ENCODE measurements at places on chromosomes 11 and 22.

DNA sequence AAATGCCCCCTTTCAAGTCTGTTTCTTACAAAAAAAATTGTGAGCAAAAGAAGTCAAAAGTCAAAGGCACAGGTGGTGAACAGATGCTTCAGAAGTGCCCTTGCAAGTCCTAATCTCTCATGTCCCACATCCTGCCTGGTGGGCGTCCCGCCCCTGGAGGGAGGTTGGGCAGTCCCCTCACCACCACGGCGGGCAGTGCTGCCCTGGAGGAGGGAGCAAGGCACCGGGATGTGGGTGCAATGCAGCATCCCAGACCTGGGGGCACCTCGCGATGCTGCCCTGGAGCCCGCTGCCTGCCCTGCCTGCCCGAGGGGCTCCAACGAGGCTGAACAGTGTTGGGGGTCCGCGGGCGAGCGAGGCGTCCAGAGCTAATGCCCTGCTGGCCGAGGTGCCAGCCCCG is 15.9 kb downstream of the MRGPRG start:
- no peak for DNase-seq

DNA sequence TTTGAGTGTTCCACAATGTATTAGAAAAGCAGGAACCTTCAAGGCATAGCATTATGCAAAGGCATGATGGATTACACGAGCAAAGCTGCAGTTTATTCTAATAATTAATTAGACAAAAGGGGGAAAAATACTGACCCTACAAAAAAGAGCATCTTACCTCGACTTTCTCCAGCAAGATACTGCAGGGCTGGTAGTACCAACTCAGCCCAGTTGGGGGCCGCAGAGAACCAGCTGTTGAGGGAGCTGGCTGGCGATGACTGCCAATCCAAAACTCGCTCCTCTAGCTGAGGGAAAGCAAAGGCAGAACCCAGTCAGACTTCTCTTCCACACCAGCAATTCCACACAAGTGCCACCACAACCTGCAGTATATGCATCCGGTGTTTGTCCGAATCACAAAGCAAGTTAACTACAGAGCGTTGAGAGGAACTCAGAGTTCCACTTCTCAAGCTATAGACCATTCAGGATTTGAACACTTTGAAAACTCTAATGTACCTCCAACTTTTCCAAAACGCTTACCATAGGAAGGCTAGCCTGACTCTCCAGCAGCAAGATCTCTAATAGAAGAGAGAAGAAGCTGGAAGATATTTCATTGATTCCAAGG is 13.7 kb downstream of the NFRKB start:
- peak; percentile 36 for DNase-seq

DNA sequence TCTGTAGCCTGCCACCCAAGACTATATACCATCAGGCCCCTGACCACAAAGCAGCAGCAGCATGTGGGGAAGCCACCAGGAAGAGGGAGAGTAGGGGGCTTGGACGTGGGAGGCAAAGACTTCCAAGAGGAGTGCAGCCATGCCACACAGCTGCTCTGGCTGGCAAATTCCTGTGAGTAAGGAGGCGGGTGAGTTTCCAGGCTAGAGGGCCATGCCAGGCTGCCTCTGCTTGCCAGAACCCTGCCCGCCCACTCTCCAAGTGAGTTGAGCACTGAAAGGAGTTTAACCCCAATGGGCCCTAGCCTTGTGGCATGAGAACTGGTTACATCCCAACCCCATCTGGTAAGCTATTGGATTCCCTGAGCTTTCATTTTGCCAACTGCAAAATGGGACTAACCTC is 4.7 kb upstream of the DGAT2 start:
- no peak for DNase-seq

DNA sequence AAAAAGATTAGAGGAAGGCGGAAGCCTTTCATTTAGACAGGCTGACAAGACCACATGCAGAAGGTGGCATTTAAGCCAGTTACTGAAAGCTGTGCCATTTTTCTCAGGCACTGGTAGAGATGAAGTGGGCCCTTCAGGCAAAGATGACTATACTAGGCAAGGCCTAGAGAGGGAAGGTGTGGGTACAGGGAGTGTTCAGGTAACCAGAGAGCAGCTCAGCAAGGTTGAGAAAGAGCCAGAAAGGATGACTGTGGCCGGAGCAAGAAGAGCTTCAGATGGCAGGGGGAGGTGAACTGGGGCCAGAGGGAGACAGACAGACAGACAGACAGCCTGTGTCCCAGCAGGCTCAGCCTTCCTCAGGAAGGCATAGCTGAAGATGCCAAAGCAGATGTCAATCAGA is 88.1 kb upstream of the NARS2 start:
- no peak for DNase-seq

DNA sequence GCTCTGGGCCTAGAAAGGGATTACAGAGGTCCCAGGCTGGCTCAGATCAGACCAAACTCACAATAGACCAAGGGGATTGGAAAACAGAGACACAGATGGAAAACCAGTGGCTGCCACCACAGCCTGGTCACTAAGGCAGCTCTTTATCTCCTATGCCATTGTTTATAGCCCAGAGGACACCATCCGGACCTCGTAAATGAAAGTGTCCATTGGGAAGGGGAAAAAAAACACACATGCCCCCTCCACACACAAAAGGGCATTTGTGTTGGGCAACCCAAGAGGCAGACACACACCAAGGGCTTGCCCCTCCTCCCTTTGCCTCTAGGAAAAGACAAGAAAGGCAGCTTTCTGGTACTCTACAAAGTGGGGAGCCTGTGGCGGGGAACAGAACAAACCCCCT is 85.9 kb downstream of the GAB2 start:
- DNase-seq: no peak

- DNase-seq: no peak
Measured at GRCh38 chr11:112995423-112996090, 34.3 kb downstream of the NCAM1 start.

- DNase-seq: no peak
Measured at GRCh38 chr11:91926965-91927364, 297.7 kb upstream of the FAT3 start.

- no peak for DNase-seq
Measured at GRCh38 chr22:48106715-48107259, 1344.3 kb downstream of the TBC1D22A start.

Data from stimulated activated CD4-positive, alpha-beta T cell treated with anti-CD3 and anti-CD28 coated beads, TNF-alpha, amount 100 ng/mL, for 24 hours (primary cell).